ENCODE measurements at places on chromosomes 3 and 15. TPM values are rescaled to one million over a fixed set of nuclear protein-coding genes. Genes with fewer than 3 reads are reported as not detected.

Gene RNU6-1
- not detected for total RNA-seq

Gene RNF168
- 31.6 TPM for total RNA-seq

Gene SLC27A2
- 0.36 TPM for total RNA-seq

Gene GPR176
- 5.7 TPM for total RNA-seq

Gene IQCB1
- total RNA-seq = 22.7 TPM

Gene NKIRAS1
- 10.8 TPM for total RNA-seq

Gene LYZL4
- not detected for total RNA-seq

Gene LSAMP
- 5.3 TPM for total RNA-seq
